Midbrain (tissue), 1 donor: ENCODE measurements at places on chromosomes 4 and X.

DNA sequence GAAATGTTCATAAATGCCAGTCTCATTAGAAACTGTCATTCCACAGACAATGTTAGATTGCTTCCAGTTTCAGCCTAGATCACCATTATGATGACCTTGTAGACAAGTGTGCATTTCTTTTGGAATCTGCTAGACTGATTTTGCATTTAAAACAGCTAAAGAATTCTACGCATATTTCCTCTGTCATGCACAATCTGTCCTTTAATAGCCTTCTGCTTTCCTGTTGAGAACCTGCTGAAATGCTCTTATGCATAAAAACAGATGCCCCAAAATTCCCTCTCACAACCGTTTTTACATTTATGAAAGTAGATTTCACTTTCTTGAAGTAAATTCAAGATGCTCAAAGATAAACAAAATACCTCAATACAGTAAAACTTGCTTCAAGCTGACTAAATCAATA lies 673.3 kb downstream of the GALNTL6 start:
- DNase-seq = no peak

DNA sequence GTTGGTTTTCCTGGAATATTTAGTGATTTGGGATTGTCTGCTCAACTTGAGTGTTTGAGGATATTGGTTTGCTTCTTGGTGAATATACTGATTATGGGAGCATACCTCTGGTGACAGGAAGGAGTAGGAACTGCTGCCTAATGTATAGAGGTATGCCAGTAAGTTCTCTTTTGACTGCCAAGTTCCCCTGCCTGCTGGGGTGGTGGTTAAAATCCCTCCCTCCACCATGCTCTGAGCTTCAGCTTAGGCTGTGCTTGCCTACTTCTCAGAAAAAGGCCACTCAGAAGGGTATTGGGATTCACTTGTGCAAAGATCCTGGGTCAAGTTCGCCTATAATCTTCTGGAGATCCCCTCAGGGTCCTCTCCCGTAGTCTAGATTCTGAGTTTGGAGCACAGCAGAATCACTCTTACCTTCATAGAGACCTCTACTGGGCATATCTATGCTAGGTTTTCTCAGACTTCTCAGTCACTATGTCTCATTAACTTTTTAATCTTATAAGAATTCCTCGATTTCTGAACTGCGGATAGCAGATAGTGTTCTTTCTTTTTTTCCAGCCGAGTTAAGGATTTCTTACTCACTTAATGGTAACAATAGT lies 44.7 kb upstream of the DCK start:
- DNase-seq = no peak

DNA sequence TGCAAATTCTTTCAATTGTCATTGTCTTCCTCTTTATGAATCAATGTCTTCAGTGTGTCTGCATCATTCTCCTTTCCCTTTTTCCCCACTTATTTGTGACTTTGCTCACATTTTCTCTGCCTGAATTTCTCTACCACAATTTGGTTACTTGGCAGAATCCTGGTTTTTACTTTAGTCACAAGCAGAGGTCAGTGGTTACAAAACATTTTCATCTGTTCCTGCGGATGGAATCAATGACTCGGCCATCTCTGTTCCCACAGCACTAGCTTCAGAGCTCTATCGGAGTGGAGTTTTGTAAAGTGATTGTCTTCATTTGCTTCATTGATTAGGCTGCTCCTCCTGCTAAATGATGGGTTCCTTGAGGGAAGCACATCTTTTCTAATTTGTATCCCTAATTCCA lies 501.3 kb upstream of the AADAT start:
- DNase-seq = no peak

DNA sequence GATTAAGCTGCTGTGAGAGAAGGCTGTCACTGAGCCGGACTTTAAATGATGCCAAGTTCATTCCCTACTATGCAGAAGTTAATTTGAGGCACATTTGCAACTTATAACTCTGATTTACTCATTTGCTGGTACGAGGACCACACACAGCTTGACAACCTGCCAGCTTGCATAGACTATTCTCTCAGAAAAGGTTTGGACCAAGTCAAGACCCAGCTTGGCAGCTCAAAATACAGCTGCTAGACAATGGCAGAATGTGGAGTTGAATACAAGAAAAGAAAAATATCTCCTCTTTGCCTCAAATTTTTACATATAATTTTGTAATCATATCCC lies 338.9 kb downstream of the DHX15 start:
- peak; percentile 35 for DNase-seq

- no peak for DNase-seq
Measured at GRCh38 chrX:44621078-44621477, 78.4 kb upstream of the FUNDC1 start.

DNA sequence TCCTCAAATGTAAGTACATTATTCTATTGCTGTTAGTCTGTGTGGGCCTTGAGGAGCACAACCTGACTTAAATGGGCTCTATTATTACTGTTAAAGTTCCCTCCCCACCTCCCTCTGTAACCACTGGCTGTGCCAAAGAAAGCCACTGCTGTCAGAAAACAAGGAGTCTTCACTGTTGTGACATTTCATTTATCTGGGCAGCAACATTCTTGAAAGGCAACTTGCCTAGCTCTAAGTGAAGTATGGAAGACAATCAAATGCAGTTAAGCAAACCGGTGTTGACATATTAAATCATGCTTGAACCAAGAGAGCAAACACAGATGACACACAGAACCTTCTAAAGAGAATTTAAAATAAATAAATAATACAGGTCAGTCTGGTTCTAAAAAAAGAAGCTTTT lies 81.0 kb downstream of the EPHA5 start:
- no peak for DNase-seq

DNA sequence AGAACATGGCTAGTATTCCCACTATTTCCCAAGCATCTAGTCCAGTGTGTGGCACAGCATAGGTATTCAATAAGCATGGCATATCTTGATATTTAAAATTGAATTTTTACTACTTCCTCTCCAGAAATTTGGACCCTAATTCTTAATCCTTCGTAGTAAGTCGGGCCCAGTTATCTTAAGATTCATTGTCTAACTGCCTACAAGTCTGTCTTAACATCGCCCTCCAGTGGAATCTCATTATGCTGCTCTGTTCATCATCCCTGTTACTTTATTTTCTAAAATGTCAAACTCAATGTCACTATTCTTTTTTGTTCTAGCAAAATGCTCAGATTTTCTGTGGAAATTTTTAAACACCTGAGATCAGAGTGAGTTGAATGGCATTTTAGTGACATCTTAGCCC lies 606.2 kb downstream of the KLHL13 start:
- DNase-seq = peak; percentile 3

DNA sequence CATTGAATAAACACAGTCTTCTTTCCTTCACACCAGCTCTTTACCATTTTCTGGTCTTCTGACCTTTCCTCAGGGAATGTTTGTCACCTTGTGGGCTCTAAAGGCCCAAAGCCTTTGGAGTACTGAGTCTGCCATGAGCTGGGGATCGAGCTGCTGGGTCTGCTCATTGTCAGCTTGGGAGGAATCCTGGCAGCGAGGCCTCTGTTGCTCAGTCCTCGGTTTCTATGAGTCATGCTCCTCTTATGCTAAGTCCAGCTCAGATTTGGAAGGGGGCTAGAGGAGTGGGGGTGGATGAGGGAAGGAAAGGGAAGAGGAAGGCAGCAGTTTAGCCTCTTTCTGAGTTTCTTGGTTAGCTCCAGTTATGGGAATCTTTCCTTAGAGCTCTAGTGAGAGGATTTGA lies 31.1 kb downstream of the NHSL2 start:
- DNase-seq = no peak

DNA sequence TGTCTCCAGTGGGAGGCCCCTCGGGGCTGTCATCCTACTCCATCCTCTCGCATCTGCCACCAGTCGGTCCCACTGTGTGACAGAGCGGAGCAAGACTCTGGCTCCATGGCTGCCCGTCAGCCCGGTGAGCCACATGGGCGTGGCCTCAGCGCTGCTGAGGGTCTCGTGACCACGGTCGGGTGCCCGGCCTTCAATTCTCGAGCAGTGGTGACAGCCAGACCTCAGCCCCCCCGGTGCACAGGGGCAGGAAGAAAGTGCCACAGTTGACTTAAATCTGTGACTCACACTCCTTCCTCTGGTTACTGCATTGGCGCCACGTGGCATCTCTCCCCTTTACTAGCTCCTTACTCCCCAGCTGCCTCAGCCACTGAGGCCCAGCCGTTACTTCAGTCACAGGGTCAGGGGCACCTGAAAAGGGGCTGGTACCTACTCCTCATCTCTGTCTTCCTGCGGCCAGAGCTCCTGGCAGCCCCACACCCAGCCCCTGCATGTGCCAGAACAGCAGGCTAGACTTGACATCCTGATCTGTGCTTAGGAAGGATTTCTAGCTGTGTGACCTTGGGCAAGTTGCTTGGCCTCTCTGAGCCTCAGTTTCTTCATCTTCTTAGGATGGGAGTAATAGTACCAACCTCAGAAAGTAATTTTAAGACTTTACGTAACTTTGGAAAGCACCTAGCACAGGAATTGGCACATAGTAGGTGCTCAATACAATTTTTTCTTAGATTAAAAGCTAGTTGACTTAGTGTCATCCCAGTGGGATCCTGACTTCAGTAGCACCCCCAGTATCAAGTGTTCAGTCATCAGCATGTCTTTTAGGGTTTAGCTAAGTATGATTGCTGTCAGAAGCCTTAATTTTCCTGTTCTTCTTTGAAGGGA lies 66.1 kb downstream of the TNIP2 start:
- no peak for DNase-seq

DNA sequence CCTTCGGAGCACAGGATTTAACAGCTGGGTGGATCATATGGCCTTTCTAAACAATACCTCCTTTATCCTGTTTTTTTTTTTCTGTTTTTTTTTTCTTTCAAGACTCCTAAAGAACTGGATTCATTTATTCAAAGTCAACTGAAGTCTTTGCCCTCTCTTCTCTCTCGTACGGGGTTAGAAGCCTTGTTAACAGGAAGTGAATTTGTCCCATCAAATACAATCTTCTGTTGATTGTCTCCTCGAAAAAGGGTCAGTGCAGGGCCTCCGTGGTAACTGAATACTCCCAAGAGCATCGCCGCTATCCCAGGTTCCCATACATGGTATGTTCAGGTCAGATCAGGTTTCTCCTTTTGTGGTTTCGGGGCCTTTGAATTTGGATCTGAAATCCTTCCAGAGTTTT lies 1.8 kb upstream of the TMEM128 start:
- DNase-seq = no peak

- DNase-seq = no peak
Measured at GRCh38 chrX:78957768-78958130, 12.6 kb downstream of the P2RY10 start.

DNA sequence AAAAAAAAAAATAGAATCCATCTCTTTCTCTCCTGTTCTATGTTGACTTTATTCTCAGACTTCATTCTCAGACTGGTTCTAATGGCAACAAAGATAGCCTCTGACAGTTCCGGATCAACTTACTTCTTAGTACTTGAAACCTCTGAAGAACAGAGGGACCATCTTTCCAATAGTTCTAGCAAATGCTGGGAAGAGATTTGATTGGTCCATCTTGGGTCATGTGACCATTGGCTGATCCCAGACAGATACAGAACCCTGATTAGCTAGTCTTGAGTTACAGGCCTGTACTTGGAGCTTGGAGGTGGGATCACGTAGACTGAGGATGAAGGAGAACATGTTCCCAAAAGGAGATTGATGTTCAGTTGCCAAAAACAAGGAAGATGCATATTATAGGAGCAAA lies 66.9 kb upstream of the STIM2 start:
- DNase-seq = no peak

- no peak for DNase-seq
Measured at GRCh38 chrX:120499301-120500072, 30.4 kb upstream of the LAMP2 start.

DNA sequence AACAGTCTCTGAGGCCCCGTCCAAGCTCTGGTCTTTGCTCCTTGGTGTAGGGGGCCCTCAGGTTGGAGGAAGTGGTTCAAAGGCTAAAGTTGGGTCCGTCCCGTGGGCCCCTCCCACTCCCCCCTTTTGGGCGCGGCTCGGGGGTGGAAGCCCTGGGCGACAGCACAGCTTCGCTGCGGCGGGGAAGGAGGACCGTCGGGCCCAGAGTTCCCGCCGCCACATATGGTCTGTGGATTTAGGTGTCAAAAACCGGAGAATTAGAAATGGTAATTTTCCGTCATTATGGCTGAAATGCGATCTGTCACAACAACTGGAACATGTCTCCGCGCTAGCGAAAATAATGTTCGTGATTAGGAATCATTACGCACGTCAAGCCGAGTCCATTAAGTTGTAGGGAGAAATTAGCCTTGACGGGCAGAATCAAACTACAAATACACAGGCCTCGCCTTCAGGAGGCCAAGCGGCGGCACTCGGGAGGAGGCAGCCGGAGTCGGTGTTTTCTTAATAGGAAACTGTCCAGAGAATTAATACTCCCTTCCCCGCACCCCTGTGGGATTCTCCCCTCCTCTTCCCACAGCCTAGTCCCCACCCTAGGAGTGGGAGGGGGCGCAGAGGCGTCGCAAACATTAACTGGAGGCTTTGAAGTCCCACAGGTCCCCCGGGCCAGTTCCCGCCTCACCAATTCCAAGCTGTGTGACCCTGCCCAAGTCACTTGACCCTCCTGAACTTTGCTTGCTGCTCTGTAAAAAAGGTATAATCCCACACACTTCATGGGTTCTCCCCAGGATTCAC lies 15.0 kb downstream of the NKX3-2 start:
- no peak for DNase-seq

DNA sequence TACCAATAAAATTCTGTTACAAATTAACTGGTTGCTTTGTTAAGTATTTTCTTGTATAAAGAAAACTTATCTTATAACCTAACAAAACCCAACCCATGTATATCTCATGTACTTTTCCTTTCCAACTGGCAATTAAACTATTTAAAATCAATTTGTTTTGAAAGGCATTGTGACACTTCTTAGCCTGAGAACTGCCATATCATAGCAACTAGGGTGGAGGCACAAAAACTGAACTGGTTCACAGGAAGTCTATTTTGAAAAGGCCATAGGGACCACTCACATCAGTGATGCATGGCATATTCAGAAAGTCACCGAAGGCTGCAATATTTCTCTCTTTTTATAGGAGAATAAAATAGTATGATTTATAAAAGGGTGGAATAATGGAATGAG lies 40.5 kb upstream of the ARSJ start:
- DNase-seq = no peak

DNA sequence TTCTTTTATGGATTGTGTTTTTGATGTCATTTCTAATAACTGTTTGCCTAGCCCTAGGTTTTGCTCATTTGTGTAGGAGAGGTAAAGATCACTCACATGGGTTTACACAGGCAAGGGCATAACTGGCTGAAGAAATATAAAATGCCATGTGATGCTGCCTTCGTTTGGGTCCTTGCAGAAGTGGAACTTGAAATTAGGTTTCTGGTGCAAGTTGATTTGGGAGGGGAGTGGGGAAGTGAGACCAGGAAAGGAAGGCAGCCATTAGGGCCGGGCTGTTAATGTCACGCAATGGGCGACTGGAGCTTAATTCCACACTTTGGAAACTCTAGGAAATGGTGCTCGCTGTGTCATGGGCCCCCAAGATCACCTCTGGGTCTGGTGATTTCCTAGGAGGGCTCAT lies 14.5 kb downstream of the CLCN4 start:
- no peak for DNase-seq

DNA sequence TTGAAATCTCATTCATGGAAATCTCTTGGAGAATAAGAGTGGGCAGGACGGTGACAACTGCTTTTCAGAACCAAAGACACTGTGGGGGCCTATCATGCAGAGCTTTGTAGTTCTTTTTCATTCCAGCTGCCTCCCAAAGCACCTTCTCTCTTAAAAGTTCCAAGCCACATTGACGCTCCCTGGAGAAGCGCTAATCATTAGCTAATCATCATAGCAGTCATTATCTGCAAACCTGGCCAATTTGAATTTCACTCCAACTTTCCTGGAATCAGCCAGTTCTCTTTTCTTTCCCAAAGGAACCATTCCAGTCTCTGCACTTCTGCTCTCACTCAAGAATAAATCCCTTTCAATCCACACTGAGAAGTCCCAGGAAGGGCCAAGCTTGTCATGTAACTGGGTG lies 1144.1 kb upstream of the IGFBP7 start:
- no peak for DNase-seq

- no peak for DNase-seq
Measured at GRCh38 chr4:162056990-162057389, 106.8 kb downstream of the FSTL5 start.
